Stimulated activated CD8-positive, alpha-beta memory T cell treated with anti-CD3 and anti-CD28 coated beads, Interleukin-7, amount 100 ng/mL, for 24 hours (primary cell): ENCODE measurements at places on chromosomes 2 and 18.

DNA sequence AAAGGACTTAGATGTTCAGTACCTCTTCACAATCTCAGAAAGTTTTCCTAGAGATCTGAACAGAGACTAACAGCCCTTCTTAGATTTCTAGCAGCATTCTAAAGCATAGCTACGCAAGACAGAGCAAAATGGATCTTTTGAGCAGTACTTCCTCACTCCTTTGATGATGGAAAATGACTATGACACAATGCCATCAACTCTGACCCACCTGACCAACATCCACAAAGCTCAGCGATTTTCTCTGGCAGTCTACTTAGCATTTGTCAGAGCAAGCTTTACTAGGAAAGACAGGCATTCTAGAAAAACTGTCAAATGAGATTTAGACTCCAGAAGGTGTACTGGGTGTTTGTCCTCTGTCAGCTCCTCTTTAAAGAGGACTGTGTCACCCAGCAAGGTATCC, 180.9 kb upstream of the ACVR2A start:
- DNase-seq, result no peak

DNA sequence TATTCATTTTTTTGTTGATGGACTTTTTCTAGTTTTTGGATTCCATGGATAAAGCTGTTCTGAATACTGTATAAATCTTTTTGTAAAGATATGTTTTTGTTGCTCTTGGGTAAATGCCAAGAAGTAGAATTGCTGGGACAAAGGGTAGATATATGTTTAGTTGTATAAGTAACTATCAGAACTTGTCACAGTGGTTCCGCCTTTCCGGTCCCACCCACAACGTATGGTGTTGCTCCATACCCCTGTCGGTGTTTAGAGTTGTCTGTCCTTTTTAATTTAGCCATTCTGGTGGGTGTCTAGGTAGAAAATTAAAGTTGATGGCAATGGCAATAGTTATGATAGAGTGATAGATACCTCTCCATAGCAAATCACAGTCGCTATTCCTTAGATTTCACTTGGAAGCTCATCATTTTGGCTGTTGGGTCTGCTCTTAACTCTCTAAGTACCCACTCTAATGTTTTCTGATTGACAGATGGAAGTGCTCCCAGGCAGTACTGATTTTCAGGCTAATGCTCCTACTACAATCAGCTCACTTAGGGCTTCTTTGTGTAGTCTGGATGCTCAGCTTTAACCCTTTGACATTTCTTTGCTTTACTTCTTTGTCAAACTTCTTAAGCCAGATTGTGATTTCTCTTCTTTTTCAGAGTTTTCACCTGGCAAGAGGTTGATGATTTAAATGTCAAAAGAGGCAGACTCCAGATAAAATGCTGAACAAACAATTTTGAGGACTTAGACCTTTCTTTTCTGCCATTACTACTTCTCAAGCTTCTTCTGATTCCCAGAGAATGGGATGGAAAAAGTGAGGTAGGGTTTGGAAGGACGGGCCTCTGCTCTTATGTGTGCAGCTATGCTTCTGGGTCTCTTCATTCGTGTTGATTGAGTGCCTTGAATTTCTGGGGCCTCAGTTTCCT, 156.4 kb downstream of the AQP4 start:
- no peak for DNase-seq

DNA sequence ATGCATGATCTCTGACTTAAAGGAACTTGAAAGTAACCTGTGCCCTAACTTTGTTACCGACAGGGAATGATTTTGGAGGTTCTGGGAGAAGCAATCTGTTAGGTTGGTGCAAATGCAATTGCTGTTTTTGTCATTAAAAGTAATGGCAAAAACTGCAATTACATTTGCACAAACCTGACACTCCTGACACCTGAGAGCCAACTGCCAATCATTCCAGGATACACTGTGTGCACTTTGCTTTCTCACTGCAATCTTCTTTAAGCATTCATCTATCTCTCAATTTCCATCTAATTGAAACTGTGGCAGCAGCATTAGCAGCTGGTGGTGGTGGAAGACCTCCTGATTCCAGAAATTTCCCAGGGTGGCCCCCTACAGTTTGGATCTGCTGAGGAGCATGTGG, 87.6 kb upstream of the CYP1B1 start:
- no peak for DNase-seq

DNA sequence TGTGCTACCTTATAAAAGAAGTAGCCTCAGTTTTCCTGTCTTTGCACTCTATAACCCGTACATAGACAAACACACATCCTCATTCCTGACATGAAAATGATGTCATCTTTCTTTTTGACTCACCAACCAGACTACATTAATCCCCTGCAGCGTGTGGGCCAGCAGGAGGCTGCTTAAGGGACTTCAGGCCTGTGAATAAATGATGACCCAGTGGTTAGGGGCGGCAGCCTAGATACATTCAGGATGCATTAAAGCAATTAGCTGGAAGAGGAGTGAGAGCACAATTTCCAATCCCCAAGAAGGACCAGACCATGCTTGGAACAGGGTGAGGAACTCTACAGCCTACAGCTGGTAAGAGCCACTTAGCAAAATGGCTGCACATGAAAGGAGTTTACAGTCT, 57.3 kb upstream of the KLF7 start:
- no peak for DNase-seq

GRCh38 chr2:166614029-166614428, 120.0 kb upstream of the SCN7A start:
- DNase-seq, result no peak

DNA sequence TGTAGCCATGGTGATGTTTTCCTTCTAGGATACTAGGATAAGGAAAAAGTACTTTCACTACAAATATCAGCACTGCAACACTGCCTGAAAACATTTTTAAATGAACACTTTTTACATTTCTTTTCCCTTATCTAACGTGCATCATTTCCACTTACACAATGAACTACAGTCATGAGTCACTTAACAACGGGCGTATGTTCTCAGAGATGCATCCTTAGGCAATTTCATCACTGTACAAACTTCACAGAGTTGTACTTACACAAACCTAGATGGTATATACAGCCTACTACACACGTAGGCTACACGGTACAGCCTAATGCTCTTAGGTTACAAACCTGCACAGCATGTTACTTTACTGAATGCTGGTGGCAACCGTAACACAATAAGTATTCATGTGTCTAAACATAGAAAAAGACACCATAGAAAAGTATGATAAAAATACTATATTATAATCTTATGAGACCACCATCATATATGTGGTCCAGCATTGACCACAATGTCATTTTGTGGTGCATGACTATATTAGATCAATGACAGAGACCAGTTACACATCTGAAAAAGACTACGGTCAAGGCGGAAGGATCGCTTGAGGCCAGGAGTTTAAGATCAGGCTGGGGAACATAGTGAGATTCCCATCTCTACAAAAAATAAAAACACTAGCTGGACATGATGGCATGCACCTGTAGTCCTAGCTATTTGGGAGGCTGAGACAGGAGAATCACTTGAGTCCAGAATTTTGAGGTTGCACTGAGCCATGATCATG, 39.8 kb downstream of the WDR33 start:
- no peak for DNase-seq

GRCh38 chr2:12759248-12759647, 42.5 kb downstream of the TRIB2 start:
- DNase-seq, result no peak

DNA sequence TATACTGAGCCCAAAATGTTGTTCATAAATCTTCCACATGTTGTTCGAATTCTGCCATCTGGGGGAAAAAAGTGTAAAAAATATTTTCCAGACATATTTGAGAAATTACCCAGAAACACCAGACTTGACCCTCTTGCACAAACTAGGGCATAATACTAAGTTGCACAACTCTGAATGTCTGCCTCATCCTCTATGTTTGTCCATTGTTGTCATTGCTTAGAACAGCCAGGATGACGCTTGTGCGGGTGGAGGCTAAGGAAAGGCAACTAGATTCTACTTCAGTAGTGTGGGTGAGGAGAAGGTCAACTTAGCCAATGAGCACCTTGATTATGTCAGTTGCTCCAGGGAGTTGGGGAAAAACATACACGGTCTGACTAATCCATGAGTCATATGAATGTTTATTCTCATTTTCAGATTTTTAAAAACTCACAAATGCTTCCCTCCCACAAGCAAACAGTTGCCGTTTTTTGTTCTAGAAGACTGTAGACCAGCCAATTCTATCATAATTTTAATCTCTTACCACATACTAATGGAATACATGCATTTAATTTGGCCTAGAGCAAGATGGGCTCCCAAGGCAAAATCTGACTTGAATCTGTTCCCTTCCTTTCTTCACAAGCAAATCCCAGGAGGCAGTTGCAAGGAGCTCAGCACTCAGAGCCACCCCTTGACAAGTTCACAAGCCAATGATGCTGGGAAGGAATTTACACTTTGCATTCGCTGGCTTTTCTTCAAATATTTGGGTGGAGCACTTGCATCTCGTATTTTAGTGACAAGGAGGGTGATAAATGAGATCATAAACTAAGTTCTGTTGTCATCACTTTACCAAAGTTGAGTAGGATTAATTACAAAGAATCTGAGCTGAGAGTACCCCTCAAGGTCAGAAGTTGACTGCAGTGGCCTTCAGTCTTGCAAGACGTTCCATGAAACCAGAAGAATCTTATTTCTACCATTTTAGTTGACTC, 163.2 kb upstream of the TWIST2 start:
- no peak for DNase-seq

DNA sequence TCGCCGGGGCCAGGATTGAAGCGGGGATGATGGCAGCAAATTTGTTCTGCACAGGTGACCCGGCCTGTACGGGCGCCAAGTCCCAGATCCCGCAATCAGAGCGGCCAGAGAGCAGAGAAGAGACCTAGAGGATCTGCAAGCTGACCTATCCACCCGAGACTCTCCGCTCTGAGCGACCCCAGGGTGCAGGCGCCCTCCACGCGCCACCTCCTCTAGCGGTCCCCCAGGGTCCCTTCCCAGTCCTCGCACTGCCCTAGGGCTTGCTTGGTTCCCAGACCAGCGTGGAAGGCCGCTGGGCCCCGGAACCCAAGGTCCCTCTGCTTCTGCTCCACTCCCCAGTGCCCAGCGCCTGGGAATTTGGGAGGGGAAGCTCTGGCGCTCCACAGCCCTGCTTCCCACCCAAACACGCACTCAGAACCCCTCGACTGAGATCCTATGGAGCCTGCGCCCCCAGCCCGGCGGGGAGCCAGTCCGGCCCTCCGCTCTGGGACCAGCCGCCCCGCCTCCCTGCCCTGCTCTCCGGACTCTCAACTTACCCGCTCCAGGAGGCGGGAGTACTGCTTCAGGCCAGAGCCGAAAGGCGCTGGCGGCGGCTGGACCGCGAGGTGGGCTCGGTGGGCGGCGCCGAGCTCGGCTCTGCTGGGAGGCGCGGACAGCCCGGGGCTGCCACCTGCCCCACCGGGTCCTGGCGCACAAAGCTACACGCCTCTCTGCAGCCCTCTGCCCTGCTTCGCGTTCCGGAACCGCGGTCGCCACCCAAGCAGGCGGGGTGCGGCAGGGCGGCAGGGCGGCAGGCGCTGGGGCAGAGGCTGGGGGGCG, 3.0 kb upstream of the SIX3 start:
- no peak for DNase-seq

- DNase-seq, result no peak
Measured at GRCh38 chr2:141888987-141889555, 241.7 kb downstream of the LRP1B start.
